Activated T-cell treated with anti-CD3 and anti-CD28 coated beads for 24 hours (primary cell): ENCODE measurements at places on chromosomes 11 and 22.

- no peak for DNase-seq
Measured at GRCh38 chr11:72580642-72580950, 93.6 kb downstream of the PDE2A start.

DNA sequence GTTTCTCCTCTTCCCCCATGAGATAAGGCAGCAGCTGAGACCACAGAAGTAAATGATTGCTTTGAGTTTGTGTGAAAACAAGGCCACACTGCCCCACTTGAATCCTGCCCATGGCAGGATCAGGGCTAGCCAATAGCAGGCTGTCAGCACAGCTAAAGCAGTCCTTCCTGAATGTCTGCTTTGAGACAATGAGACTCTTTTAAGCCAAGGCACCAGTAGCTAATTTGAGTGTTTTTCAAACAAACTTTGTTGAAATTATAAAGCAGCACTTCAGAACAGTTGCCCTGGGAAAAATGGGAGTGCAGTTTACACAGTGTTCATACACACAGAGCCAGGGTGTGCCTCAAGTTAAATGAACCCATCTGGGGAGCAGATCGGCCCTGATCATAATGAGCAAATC is 103.5 kb upstream of the OR5AK2 start:
- no peak for DNase-seq

DNA sequence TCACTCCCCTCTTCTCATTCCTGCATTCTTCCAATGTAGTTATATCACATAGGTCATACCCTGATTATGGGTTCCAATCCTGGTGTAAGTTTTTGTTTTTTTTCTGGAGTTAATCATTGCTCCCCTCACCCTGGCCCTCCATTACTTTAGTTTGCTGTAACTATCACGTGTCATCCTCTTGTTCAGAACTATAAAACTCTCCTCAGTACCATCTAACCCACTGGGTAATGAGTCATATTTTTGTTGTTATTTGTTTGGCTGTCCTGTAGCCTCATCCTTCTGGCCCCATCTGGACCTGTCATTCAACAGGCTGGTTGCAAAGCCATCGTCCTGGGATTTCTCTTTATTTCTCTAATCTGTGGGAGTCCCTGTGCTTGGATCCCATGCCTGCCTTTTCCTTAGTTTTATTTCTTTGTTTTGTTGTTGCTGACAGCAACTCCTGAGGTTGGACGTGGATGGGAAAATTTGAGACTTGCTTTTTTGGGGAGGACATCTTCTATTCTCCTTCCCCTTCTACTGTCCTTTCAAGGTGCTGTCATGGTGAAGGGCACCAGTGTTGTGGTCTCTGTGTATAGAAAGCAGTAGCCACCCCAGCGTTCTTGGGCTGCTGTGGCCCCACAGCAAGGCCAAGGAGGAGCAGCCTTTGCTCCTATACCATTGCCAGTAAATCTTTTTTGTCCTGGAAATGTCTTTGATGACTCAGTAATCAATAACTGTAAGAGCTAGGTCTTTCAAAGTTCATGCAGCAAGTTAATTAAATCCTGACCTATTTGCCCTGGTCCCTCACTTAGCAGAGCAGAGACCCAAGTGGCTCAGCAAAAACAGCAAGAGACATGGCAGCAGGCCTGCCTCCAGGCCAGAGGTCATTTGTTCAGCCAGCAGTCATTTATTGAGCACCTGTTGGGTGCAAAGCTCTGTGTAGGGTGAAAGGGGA is 82.5 kb downstream of the C22orf31 start:
- DNase-seq = no peak

DNA sequence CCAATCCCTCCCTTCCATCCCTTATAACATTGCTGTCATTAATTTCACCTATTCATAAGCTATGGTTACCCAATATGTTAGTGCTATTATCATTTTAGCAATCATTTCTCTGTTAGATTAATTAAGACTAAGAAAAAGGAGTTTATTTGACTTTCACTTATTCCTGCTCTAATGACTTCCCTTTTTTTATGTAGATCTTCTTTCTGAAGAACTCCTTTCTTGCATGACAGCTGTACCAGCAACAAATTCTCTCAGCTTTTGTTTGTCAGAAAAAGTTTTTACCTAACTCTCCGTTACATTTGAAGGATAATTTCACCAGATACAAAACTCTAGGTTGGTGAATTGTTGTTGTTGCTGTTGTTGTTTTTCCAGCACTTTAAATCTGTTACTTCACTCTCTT is 28.6 kb upstream of the OR8B8 start:
- DNase-seq = no peak

DNA sequence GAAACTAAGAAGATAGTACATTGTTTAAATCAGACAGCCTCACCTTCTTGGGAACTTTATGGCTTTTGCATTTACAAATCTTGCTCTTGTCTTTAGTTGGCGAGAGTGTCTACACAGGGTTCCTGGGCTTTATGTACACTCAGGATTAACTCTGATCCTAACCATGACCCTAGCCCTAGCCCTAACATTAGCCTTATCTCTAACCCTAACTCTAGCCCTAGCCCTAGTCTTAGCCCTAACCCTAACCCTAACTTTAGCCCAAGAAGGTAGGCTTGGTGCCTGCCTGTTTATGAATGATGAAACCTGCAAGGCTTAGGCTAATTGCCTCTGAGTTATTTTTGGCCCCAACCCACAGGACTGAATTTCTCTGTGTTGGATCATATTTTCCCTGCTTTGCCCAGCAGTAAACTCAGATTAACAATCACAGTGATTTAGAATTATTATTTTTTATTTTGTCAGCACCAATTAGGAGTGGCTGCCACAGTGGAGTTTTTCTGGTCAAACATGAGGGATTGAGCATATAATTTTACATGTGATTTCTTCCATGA is 44.1 kb upstream of the OR9Q1 start:
- no peak for DNase-seq

- DNase-seq = no peak
Measured at GRCh38 chr11:18248561-18248960, at the start of gene SAA2. SAA2 (minus strand) TSS chr11:18248668; CDS start chr11:18248011, 657 bp downstream.

GRCh38 chr11:131038597-131038996 is 122.3 kb upstream of the SNX19 start:
- no peak for DNase-seq

DNA sequence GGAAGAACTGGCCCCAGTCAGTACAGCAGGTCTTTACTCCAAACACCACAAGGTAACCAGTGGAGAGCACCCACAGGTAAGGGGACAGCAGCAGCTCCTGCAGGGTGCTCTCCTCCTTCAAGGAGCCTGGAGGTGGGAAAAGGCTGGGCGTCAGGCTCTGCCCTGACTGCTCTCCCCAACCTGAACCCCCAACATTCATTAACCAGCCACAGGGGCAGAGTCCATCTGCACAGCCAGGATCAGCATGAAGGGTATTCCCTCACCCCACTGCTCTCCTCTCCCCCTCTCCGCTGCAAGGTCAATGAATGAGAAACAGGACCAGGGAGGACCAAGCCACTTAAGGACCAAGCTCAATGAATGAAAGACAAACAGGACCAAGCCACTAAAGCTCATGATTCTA is 3.7 kb downstream of the SLC37A4 start:
- DNase-seq = no peak

- no peak for DNase-seq
Measured at GRCh38 chr22:45980761-45981160, 3.8 kb upstream of the WNT7B start.

GRCh38 chr11:131938351-131938751 is 567.9 kb downstream of the NTM start:
- no peak for DNase-seq

- no peak for DNase-seq
Measured at GRCh38 chr11:61131586-61131985, 29.3 kb downstream of the CD5 start.

- DNase-seq = no peak
Measured at GRCh38 chr22:46687048-46687444, 51.0 kb downstream of the CERK start.

DNA sequence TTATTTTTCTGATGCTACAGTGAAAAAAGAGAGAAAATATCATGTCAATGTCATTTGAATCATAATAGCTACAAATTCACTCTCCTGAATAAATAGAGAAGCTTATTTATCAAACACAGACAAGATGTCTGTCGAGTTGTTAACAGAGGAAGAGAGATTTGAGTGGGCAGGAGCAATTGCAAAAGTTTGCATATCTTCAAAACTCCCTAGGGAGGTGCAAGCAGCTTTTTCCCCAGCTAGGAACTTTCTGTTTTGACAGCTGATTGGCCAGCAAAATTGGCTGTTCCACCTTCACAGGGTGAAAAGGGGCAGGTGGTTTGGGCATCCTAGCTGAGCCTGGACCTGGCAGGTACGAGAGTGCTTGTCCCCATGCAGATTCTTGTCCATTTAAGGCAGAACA is 98.2 kb downstream of the NTM start:
- DNase-seq = no peak

DNA sequence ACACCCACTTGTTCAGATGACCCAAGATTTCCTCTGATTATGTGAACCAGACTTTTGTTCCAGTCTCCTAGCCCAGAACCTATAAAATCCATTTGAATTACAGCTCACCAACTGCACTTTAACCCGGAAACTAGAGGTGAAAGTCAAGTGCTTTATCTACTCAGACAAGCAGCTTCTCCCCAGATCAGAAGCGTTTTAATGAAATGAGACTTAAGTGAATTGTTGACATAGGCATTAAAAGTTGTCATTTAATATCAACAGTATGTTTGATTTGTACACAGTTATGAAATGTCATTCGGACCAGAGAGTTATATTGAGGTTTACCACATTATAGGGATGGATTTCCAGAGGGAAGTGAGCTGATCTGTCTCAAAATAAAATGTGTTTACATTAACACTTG is 52.0 kb downstream of the CADM1 start:
- no peak for DNase-seq

- DNase-seq = no peak
Measured at GRCh38 chr22:32996702-32997101, 61.5 kb downstream of the SYN3 start.

- DNase-seq = no peak
Measured at GRCh38 chr11:70511345-70511744, 113.0 kb downstream of the CTTN start.

GRCh38 chr11:92867913-92868619 is 101.4 kb upstream of the MTNR1B start:
- DNase-seq = no peak

DNA sequence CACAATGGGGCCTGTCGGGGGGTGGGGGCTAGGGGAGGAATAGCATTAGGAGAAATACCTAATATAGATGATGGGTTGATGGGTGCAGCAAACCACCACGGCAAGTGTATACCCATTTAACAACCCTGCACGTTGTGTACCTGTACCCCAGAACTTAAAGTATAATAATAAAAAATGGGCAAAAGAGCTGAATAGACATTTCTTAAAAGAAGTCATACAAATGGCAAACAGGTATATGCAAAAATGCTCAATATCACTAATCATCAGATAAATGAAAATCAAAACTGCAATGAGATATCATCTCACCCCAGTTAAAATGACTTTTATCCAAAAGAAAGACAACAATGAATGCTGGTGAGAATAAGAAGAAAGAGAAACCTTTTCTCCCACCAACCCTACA is 363.7 kb upstream of the MPPED2 start:
- no peak for DNase-seq

- DNase-seq = no peak
Measured at GRCh38 chr22:25780673-25781072, 38.7 kb downstream of the MYO18B start.

DNA sequence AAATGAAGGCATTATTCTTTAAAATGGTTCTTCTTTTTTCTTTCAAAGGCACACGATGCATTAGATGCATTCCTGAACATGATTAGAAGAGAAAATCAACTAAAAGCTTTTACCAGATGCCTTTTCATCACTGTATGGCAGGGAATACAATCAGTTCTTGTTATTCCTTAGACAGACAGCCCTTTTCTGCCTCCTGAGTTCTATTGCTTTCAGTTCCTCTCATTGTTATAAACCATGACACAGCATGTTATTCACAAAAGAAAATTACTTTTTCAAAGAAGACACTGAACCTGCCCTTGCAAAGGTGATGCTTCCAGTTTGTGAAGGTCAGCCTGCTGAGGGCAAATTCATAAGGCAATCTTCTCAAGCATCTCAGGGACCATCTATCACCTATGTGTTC is 70.1 kb downstream of the FAM181B start:
- DNase-seq = no peak

- no peak for DNase-seq
Measured at GRCh38 chr22:44586351-44586990, 88.4 kb upstream of the RTL6 start.

DNA sequence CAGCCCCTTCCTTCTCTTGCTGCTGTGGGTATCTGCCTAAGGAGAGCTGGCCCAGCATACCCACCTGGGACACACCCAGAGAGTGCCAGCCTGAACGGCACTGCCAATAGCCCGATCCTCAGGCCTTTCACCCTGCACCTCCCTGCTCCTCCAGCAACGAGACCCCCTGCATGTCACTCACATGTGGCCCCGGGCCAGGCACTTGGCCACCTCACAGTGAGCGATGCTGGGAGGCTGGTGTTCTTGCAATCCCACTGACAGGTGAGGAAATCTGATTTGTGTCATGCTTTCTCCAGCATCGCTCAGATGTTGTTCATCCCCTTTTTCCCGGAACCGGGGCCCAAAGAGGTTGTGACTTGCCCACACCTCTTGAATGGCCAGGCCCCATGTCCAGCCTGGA is 20.5 kb downstream of the DAGLA start:
- no peak for DNase-seq

GRCh38 chr11:79174045-79175008 is 266.5 kb downstream of the TENM4 start:
- no peak for DNase-seq

DNA sequence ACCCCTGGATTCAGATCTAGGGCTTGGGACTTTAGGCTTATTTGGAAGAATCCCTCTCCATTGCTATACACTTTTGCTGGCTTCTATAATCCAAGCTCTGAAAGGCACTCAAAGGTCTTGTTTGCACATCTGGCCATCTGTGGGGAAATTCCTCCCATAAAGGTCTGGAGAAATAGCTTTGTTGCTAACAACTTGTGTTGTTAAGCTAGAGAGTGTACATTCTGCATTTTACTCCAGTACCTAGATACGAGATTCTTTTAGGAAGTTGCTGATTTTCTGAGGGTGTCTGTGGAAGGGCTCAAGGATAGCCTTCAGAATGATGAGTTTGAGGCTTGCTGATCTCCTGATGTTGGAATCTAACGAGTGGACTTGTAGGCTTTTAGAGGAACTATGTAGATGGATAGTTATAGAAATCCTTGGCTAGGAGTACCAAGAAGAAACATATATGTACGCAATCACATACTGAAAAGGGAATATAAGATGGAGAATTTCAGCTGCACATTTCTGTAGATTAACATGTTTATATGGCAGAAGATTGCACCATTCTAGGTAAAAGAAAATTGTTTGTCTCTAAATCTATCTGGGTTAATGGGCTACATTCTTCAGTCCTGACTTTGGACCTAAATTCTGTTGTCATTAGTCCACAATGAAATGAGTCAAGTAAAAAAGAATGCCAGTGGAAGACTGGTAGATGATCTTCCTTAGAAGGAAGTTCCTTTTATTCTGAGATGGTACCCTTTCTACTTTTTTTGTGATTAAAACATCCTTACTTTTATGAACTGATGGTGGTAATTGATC is 51.0 kb downstream of the UBASH3B start:
- DNase-seq = no peak

DNA sequence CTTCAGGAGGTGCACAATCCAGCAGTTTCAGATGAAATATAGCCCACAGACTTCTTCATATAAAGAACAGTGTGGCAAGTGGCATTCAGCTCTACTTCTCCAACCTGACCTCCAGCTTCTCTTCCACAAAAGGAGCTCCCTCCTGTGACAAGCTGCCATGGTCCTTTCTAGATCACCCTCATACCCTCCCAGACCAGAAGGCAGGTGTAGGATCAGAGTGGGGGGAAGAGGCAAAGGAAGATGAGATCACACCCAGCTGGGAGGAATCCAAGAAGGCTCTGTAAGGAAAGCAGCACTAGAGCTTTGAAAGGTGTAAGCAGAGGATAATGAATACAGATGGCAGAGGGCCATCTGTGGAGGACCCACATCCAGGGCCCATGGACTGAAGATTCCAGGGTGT is 7.6 kb downstream of the CLPB start:
- no peak for DNase-seq
